ENCODE measurements at places on chromosomes 16 and 17.

DNA sequence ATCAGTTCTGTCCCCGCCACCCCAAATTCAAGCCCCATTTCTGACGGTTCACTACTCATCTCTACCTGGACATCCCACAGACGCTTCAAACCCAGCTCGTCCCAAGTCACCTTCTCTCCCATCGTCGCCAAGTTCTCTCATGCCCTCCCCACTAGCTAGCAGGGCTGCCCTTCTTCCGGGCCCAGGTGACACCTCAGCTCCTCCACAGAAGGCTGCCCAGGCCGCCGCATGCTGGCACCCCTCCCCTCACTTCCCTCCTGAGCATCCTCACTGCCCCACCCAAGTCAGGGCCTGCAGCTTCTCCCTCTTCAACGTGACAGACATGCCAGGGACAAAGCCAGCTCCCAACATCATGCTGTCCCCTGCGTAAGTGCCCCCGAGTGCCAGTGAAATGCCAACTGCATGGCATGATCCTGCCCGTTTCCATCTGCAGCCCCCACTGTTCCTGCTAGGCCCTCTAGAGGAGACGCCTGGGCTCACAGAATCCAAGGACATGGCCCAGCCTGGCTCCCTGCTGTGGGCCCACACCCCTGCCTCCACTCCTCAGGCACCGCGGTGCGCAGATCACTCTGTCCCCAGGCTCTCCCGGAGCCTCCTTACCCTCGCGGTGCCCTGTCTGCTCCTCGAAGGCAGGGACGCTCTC is 5.9 kb downstream of the CYB561 start:
- no peak for DNase-seq

GRCh38 chr17:15947976-15948752 is 3.2 kb downstream of the ADORA2B start:
- no peak for DNase-seq

GRCh38 chr17:35022536-35023063 is 40.9 kb downstream of the RFFL start:
- DNase-seq: no peak

- no peak for DNase-seq
Observed at GRCh38 chr16:54244061-54244886, 42.3 kb downstream of the IRX3 start.

- DNase-seq: no peak
Observed at GRCh38 chr17:5588584-5588983, 4.3 kb upstream of the NLRP1 start.

DNA sequence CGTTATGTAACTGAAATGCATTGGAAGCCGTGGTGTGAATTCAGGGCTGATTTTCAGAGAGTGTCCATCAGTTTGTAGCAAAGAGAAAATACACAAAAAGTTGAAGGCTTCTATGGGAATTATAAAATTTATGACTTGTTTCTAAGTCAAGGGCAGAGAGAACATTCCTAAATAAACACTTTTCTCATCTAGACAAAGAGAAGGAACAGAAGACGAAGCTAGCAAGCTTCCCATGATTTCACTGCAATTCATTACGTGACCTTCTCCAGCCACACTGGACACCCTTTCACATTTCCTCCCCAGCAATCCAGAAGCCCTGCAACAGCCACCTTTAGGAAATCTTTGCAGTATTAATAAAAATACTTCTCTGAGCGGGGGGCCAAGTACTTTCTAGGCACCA is 67.8 kb downstream of the TMEM100 start:
- no peak for DNase-seq

DNA sequence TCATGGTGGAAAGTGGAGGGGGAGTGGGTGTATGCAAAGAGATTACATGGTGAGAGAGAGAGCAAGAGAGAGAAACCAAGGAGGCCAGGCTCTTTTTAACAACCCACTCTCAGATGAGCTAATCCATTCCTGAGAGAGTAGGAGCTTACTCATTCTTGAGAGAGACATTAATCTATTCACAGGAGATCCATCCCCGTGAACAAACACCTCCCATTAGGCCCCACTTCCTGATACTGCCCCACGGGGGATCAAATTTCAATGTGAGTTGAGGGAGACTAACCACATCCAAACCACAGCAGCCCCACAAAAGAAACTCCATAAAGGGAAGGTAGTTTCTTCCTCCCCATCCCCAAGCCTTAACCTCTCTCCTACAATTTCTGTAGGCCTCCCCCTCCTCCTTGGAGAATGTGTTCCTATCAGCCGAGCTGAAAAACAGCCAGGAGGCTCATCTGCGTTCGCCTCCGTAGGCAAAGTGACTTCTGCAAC is 450.0 kb downstream of the NPIPA7 start:
- DNase-seq: no peak

DNA sequence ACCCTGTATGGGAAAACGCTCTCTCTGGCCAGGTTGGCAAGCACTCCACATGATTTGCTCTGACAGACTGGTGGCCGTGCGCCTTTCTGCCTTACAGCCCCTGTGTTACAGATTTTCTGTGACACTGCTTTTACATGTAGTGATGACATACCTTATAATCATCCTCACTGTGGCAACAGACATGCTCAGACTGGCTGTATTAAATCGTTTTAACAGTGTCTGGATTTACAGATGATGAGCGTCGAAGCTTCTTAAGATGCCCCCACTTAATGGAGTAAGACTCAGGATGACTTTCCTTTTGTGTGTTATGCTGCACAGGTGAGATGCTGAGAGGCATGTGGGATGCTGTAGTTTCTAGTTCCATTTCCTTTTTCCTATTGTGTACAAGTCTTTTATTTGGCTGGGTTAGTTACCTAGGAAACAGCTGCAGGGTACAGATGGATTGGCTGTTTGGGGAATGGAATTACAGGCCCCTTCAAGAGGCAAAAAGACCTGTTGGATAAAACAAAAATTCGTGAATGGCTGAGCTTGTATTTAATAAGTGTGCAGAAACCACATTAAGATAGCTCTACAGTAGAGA is 20.9 kb upstream of the VWA3A start:
- DNase-seq: no peak

GRCh38 chr17:78272181-78272913 is 40.9 kb downstream of the TMEM235 start:
- no peak for DNase-seq

DNA sequence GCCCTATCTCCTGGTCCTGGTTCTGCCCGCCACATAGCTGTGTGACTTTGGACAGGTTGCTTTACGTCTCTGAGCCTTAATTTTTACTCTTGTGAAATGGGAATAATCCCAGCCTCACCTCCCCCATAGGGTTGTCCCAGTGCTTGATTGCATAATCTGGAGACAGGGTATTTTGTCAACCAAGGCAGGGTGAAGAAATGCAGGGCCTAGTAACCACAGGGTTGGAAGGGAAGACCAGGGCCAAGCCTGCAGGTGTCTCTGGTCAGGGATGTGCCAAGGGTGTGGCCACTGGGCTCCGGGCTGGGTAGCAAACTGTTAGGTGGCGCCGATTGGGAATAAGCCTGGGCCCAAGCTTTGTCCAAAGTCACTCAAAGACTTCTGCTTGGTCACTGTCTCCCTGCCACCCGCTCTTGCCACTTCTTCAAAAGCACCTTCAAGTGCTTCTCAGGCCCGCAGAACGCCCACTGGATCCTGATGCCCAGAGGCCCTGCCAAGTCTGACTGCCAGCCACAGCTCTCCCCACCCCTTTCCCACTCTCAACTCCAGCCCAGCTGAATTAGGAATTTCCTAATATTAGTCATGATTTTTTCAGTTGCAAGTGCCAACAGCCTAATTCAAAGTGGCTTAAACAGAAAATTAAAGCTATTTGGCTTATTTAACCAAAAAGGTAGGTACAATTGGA is 20.6 kb upstream of the COL1A1 start:
- peak; percentile 51 for DNase-seq

DNA sequence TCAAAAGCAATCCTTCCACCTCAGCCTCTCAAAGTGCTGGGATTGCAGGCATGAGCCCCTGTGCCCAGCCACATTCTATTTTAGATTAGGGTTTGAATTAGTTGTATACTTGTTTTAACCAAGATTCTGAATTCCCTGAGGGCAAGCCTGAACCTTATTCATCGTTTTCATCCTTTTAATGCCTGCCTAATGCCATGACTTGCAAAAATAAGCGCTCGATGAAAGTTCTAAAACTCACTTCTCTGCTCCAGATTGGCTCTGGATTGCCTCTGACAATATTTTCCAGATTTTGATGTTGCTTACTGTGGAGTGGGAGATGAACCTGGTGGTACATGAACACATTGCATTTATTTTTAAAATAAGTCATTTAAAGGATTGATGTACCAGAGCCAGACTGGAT is 90.9 kb upstream of the CACNG3 start:
- DNase-seq: no peak

DNA sequence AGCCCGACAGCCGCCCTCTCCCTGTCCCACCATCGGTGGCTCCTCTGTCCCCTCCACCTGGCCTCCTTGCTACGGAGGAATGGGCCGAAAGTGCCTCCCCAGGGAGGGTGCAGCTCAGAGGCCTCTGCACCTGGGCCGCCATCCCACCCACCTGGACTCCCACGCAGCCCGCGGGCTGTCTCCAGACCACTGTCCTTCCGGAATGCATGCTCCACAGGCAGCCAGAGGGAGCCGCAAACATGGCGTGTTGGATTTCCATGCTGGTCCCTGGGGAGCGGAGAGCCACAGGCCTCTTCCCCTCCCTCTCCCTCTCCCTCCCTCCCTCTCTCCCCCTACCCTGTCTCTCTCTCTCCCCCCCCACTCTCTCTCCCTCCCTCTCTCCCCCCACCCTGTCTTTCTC is 3.0 kb downstream of the SSTR5 start:
- no peak for DNase-seq
